ENCODE measurements at places on chromosomes 11 and 22.

DNA sequence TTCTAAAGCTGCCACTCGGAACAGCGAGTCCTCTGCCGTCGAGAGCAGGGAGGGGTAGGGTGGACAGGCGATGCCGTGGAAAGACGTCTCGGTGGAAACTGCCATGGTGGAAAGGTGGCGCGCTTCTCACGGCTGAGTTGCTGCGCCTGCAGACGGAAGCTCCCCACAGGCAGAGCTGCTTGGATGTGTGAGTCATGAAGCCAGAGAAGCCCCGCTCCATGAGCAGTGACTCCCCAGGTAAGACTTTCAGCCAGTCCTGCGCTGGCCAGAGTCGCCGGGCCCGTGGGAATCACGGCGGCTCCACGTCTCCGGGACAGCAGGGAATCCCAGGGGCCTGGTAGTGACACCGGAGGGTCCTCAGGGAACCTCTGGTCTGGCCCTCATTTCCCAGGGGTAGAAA is 4.0 kb upstream of the TRMU start:
- DNase-seq: no peak

GRCh38 chr11:68413591-68413999 is 47.0 kb upstream of the PPP6R3 start:
- DNase-seq: no peak

DNA sequence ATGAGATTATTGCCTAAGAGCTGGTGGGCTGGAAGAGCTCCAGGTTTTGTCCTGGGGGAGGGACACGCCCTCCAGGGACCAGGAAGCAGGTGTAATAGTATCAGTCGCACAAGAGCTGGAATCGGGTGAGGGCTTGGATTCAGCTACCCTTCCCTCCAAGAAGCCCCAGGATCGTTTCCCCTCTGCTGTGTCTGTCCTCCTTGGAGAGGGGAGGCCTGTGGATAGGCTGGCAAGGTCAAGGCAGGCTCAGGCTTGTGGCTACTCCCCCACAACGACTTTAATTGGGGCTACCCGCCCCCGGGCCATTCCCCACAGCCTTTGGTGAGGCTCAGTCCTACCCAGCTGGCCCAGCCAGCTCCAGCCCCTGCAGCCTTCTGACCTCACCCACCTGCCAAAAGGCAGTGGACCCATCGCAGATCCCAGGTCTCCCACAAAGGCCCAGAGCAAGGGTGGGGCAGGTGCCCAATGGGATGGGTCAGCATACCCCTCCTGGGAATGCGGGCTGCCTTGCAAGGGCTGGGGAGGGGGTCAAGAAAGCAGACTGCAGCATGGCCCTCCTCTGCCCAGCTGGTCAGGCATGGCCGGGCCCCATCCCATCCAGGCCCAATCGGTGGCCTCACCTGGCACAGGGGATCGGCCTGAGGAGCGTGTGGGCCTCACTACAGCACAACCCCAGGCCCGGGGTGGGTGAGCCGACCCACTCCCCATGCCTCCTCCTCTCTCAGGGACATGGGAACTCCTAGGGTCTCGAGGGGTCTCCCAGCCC is 1.0 kb downstream of the CTSD start:
- DNase-seq: no peak

GRCh38 chr11:34425360-34425759 is 13.4 kb upstream of the CAT start:
- no peak for DNase-seq

DNA sequence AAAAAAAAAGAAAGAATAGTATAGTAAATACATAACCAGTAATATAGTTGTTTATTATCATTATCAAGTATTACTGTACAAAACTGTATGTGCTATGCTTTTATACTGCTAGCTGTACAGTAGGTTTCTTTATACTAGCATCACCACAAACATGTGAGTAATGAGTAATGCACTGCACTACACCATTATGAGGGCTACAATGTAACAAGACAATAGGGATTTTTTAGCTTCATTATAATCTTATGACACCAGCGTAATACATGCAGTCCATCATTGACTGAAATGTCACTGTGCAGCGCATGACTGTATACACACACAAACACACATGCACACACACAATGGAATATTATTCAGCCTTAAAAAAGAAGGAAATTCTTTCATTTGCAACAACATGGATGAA is 111.5 kb upstream of the ZBED5 start:
- DNase-seq: no peak

DNA sequence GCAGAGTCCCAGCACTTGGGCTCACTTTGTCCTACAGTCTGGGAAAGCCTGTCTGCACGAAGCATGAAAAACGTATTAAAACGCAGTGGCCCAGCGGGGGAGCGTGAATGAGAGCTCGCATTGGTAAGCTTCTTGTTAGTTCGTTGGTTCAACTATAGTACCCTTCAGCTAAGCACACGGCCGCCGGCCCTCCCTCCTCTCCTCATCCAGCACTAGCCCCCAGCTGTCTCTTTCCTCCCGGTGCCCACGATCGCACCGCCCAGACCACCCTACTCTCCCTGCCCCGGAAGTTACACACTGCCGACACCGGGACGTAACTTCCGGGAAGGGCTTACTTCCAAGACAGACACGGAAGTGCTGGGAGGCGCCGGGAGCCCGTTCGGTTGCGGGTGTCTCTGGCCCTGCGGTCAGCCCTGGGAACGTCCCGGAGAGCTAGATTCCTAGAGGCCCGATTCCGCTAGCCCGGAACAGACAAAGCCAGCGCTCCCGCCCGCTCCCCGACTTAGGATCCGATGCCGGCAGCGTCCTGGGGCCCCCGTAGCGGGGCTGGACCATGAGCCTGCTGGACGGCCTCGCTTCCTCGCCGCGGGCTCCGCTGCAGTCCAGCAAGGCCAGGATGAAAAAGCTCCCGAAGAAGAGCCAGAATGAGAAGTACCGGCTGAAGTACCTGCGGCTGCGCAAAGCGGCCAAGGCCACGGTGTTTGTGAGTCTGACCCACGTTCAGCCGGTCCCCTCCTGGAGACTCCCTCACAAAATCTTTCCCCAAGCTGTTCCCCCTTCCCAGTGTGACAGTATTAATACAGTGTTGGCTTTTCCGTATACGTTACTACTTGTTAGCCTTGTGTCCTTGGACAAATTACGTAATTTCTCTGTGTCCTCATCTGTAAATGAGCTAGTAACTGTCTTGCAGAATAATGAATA is at the start of gene TBRG1:
Gene TBRG1, plus strand, starts transcription at position 334 of the 921 bp plus-strand sequence. Its CDS starts 220 bp downstream, at position 554.
- peak; percentile 87 for DNase-seq

DNA sequence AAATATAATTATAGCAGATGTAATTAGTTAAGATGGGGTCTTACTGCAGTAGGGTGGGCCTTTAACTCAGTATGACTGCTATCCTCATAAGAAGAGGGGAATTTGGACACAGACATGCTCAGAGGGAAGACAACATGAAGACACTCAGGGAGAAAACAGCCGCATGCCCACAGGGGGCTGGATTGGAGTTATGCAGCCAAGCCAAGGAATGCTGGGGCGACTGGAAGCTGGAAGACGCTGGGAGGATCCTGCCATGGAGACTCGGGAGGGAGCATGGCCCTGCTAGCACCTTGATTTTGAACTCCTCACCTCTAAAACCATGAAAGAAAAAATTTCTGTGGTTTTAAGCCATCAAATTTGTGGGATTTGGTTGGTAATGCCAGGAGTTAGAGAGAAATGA is 40.9 kb downstream of the PANX1 start:
- no peak for DNase-seq

GRCh38 chr22:23089633-23090456 is 19.5 kb downstream of the GNAZ start:
- DNase-seq: no peak

GRCh38 chr11:6079463-6079862 is 28.0 kb upstream of the OR56B4 start:
- DNase-seq: no peak

GRCh38 chr22:19626042-19626587 is 88.2 kb upstream of the SEPTIN5 start:
- no peak for DNase-seq

DNA sequence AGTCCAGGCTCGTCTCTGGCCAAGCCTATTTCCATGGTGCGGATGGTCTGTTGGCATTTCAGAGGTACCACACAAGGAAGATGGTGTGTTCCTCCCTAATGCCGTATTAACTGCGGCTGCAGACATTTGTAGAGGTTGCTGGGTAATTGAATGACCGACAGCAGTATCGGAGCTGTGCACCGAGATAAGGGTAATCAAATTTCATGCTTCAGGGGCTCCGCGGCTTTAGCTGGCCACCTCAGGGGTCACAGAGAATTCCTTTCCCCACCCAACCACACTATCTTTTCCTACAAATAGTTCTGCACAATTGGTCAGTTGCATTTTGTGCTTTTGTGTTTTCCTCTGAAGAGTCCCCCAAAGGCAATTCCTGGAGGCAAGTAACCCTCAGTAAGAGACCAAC is 297.4 kb downstream of the OPCML start:
- no peak for DNase-seq

DNA sequence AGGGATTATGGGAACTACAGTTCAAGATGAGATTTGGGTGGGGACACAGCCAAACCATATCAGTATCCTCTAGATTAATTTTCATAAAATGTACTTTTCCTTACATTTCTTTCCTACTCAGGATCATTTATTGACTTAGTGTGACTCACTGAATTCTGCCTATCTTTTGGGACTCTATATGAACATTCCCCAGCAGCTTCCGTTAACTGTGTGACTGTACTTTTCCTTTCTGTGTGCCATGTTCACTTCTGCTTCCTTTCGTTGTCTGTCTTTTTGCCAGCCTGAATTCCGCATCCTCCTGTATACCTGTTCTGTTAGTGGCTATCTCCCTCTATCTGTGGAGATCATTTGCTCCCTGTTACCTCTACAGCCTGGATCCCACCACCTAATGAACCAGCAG is 48.8 kb downstream of the SPECC1L start:
- DNase-seq: no peak

DNA sequence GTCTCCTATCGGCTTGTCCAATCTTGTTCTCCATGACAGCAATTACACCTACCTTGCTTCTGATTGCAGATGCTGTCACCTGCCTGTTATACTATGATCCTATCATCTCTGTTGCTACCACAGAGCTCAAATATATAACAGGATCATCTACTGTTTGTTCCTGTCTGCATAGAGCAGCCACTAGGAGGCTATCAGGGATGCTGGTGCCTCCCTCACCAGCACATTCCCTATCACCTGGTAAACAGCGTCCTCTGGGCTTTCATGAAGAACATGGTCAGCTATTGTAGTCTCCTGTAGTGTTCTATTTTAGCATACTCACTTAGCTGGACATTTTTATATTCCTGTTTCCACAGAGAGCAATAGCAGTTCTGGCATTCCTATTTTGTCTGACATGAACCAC is 87.8 kb upstream of the FAT3 start:
- no peak for DNase-seq

DNA sequence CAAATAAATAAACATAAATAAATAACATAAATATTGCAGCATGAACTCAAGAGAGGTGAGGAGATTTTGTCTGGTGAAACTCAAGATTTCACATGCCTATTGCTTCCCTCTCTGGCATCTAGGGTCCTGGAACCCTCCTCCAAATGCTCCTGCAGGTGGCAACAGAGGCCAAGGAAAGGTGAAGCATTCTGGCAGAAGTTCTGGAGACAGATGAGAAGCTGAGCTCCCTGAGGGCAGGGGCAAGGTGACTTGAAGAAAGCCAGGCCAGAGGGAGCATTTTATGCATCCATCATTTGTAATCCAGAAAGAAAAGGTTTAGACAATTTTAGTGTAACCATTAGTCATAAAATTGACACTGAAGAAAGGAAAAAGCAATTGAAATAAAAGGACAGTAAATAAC is 64.9 kb downstream of the ENDOD1 start:
- DNase-seq: no peak

- no peak for DNase-seq
Measured at GRCh38 chr11:33339247-33339646, 82.1 kb downstream of the HIPK3 start.

DNA sequence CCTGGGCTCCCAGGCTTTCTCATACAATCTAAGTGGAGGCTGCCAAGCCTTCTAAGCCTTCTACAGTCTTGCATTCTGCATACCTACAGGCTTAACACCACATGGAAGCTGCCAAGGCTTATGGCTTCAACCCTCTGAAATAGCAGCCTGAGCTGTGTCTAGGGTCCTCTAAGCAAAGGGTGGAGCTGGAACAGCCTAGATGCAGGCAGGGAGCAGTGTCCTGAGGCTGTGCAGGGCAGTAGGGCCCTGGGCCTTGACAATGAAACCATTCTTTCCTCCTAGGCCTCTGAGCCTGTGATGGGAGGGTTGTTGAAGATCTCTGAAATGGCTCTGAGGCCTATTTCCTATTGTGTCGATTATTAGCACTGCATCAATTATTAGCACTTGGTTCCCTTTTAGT is 150.9 kb upstream of the GRK3 start:
- DNase-seq: no peak
